ENCODE measurements at places on chromosomes 6 and 20.

DNA sequence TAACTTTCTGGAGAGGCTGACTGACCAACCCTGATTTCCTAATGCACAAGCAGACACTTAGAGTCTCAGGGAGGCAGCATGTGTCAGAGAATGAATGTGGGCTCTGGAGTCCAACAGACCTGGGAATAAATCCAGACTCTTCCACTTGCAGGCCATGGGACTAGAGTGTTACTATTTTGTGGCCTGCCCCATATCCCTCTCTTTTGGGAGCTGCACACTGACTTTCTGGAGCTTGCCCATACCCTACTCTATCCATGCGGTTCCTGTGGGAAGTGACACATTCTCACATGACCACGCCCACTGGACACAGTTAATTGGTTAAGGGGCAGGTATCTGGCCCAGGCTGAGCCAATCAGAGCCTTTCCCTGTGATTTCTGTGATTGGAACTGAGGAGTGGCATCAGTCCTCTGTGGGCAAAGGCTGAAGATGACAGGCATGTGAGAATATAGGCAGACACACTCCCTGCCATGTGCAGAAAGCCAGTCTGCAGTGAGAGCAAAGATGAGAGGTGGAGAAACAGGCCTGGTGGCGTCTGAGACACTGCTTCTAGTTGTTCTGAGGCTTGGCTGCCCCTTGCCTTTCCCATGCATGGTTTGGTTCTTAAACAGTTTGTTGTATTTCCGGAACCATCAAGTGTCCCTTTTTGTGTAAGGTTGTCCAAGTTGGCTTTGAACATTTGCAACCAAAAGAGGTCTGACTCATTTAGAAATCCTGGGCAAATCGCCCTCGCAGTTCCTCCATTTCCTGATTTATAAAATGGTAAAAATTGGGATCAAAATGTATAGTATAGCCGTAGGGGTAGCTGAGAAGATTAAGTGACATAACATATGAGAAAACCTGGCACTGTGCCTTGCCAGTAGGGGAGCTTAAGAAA is 125.6 kb downstream of the CDC5L start:
- DNase-seq: no peak

GRCh38 chr6:111154981-111155380 is 67.7 kb downstream of the SLC16A10 start:
- no peak for DNase-seq

DNA sequence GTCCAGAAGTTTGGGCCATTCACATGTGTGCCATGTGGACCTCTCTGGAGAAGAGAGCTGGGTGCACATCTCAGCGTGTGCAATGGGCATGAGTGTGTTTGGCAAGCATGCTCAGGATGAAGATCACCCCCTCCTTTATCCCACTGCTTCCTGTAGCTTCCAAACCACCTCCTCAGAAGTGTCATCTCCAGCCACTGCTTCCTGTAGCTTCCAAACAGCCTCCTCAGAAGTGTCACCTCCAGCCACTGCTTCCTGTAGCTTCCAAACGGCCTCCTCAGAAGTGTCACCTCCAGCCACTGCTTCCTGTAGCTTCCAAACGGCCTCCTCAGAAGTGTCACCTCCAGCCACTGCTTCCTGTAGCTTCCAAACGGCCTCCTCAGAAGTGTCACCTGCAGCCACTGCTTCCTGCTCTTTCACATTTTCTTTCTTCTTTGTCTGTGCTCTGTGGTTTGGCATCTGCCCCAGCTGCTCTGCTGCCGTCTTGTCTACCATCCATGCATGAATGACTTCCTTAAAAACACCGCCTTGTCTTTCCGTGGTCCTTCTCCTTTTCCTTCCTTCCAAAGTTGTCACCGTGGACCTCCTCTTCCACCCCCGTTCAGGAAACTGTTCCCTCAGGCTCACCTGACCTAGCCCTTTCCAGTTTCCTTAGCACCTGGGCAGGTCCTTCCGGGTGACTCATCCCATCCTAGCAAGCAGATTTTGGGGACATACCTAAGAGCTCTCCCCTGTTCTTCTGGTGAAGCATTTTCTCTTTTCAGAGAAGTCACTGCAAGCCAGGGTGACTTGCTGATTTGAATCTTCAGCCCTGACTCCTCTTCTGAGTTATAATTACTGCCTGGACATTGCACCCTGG is 43.5 kb upstream of the TIAM2 start:
- DNase-seq: no peak

DNA sequence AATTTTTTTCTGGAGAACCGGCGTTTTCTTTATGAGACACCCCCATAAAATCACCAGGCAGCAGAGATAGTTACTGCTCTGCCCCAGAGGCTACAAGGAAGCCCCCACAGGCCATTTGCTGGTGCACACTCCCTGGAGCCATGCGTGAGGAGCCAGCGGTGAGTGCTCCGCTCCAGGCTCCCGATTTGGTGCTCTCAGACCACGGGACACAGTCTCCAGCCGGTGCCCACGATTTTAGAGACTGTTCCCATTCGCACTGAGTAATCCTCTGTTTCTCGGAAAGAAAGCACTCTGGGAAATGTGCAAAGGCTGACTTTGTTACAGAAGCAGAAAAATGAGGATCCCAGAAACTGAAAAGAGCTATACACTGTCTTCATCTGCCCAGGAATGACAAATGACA is 104.9 kb downstream of the RNASET2 start:
- DNase-seq: no peak

DNA sequence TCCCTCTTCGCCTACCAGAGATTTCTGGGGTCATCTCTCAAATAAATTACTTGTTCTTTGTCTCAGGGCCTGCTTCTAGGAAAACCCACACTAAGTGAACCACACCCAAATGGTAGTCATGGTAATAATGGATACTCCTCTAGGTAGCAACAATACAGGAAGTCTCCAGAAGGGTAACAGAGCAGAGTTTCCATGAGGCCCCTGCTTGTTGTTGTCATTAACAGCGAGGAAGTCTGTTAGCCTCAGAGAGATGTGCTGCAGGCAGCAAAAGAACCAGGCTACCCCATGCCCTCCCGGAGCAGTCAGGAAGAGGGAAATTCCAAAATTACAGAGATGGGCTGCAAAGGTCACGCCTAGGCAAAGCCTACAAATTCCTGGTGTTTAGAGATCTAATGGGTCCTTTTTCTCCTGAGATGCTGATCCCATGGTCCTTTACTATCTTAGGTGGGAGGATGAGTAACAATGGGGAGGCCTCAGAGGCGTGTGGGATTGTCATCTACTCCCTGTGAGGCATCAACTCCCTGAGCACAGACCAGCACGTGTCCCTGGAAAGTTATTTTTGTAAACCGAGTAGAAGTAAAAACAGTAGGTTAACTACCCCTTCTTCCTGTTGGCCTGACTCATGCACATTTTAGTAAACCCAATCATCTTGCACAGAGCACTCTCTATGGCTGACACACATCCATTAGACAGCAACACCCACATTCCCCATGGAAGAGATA is 10.1 kb downstream of the ISM1 start:
- DNase-seq: no peak

DNA sequence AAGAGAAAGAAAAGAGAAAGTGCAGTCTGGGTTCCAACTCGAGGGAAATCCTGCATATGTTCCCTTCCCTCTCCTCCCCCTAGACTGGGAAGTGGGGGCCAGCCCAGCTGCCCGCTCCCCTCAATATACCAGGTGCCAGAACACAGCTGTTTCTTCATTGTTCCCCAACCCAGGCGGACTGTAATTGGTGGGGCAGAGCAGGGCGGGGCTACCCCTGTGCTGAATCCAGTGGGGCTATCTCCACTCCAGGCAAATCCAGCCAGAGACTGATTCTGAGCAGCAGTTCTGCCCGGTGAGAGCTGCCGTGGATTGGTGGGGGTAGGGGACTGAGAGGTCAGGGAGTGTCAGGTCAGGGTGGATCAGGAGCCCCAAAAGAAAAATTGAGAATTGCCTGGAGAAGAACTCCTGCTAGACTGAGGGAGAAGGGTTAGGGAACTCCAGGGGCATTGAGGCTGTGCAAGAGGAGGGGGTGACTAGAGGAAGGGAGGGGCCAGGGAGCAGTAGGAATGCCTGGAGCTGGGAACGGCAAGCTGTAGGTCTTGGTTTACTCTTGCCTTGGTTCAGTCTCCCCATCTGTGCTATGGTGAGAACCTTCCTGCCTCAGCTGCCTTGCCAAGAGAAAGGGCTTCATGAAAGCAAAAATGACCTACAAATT is at the start of gene MYMX:
Gene MYMX, plus strand, starts transcription at position 250 of the 655 bp plus-strand sequence. CDS start 546 bp downstream, outside the sequence.
- no peak for DNase-seq

Measured in cardiac muscle cell (in vitro differentiated cells and primary cell).